Suprapubic skin (tissue), 4 donors: ENCODE measurements at places on chromosomes 4 and X.

DNA sequence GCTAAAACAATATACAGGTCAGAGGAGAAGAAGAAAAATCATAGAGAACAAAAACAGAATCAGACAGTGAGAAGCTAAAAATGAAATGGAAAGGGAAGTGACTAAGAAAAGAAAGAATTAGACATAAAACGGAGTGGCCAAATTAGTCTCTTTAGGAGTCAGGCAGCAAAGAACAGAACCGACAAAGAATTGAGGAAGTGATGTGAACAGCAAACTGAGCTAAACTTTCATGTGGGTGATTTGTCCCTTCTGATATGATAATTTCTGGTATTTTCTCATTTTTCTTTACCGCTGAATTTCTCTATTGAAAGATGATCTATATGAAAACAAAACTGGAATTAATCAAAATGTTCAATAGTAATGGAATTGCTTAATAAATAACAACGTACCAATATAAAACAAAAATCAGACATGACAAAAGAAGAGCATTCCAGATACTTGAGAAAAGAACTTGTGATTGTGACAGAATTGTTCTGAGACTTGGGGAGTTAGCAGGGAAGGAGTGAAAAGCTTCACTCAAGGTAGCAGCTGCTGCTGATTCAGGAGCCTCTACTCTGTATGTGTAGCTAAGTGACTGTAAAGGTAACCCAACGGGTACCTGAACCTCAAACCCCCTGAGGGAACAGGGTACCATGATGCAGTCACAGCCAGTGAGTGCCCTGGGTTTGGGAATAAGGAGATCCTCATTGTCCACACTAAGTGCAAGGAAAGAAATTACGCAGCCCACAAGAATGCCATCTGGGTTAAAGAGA is 8.8 kb downstream of the TAPT1 start:
- no peak for DNase-seq

DNA sequence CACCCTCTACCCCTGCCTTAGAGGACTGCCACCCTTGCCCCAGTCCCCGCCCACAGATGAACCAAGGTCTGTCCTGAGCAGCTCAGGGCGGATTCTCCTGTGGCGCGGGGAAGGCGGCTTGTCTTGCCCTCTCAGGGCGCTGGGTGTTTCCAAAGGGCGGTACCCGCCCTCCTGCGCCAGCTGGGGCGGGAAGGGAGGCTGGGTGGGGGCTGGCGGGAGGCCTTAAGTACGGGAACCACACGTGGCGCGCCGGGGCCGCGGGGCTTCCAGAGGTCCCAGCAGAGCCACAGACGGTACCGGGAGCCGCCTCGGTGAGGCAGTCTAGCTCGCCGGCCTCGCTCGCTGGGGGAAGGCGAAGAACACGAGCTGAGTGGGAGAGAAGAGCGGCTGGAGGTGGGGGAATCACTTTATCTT is 361.1 kb downstream of the MID1IP1 start:
- no peak for DNase-seq

DNA sequence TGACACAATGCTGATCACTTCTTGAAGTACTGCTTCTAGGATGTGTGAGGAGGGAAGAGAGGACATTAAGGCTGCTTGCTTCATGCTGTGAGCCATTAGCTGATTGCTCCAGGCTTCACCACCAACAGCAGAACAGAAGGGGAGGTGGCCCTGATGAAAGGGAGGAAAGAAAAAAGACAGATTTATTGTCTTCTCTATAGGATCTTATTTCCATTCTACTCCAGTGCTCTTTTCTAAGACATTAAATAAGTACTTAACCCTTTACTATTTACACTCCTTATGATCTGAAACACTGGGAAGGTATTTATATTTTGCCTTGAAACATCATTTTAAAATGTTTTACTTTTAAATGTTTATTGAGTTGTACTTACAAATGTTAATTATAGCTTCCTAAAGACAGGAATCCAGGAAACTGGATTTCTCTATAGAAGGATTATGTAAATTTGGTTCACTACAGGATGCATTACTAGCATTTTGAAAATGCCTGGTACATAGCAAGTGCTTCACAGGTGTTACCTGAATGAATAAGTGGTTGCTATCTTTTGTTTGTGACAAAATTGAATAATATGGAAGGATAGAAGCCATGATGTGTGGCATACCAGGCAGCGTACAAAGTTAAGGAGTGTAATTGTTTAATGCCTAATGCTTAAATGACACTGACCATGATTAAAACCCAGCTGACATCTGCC is 680.9 kb upstream of the ATOH1 start:
- no peak for DNase-seq

DNA sequence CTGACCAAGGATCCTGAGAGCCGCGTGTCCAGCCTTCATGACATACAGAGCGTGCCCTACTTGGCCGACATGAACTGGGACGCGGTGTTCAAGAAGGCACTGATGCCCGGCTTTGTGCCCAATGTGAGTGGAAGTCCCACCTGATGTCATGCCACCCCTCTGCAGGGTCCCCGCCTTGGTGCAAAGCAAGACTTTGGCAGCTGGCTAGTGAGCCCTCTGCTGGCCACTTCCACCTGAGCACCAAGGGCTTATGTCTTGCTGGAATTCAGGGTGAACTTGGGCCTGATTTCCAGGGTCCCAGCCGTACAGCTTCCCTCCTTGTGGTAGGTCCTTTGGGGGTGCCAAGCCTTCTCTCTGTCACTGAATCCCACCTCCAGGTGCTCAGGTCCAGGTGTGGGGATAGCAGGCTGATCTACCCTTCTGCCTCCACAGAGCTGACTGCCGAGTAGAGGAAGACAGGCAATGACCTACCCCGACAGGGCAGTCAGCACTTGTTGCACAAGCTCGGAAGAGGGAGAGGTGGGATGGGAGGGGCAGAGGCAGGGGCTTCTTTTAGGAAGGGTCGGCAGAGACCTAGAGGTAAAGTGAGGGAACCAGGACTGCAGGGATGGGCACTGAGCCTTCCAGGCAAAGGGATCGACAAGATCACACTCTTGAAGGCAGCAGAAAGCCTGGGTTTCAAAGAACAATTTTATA is 248.1 kb downstream of the EVC2 start:
- peak; percentile 60 for DNase-seq

GRCh38 chr4:168928346-168928745 is 81.7 kb downstream of the CBR4 start:
- no peak for DNase-seq

DNA sequence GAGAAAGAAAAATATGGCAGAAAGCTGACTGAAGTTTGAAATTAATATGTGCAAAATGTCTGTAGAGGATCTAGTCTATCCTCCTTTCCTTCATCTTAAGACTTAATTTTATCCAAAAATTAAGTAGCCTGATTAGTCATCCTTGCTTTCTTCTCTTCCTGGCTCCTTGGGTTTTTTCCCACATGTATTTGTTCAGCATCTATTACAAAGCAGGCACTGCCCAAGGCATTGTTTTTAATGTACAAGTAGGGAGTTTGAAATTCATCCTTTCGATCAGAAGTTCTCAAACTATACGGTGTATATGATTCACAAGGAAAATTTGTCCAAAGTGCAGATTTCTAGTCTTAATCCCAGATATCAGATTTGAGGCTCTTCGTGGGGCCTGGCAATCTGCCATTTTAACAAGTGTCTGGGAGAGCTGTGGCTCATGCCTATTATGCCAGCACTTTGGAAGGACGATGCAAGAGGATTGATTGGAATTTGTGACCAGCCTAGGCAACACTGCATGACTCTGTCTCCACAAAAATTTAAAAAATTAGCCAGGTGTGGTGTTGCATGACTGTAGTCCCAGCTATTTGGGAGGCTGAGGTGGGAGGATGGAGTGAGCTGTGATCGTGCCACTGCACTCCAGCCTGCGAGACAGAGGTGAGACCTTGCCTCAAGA is 19.4 kb upstream of the YTHDC1 start:
- DNase-seq = no peak

DNA sequence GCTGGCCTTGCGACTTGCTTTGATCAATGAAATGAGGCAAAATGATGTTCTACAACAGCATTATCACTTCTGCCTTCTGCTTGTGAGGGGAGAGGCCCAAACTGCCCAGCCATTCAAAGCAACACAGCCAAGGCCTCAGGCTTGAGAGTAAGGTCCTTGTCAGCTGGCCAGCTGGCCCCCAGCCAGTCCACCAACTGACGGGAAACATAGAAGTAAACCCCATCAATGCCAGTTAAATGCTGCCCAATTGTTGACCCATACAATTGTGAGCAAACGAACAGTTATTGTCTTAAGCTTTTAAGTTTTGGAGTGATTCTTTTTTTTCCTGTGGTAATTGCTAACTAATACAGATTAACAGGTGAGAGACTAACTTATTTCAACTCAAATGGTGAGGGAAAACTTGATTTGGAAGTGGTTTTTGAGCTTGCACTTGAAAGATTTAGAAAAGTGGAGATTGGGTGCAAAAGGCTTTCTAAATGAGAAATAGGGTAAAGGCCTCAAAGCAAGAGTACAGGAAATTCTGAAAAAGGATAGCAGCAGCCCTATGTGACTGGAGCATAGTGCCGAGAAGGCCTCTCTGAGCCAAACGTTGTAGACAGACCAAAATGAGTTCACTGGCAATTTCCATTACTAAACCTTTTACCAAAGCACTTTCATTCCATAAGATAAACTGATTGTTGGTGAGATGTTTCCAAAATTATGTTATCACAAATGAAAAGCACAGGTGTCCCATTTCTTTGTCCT is 66.9 kb downstream of the ARHGEF38 start:
- DNase-seq = peak; percentile 67

- DNase-seq = no peak
These were observed 23.3 kb downstream of the PPARGC1A start for GRCh38 chr4:23866450-23867075.

- no peak for DNase-seq
These were observed 4.1 kb downstream of the IL9R start for GRCh38 chrX:156001667-156002021.

- no peak for DNase-seq
These were observed 203.5 kb downstream of the PPARGC1A start for GRCh38 chr4:23686169-23686897.

- DNase-seq = no peak
These were observed 32.3 kb downstream of the BBS12 start for GRCh38 chr4:122764821-122765215.

DNA sequence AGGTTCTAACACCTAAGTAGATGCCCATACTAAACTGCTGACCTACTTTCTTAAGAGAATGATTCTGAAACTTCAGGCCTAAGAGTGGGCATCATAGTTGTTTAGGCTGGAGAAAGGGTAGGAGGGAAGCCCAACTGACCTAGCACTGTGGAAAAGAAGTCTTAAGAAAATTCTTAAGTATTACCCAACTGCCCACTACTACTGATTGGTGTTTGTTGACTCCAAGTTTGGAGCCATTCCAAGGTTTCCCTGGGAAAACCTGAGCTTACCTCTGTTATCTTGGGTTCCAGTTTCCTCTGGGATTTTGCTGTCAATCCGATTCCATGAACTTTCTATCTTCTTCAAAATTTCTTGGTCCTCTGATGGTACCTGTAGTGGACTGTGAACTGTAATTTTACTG is 23.9 kb downstream of the ANKRD17 start:
- DNase-seq = no peak

GRCh38 chr4:7598939-7599790 is 164.4 kb upstream of the PSAPL1 start:
- DNase-seq = no peak

GRCh38 chrX:119759248-119759766 is 919 bp downstream of the SOWAHD start:
- no peak for DNase-seq

GRCh38 chr4:110510955-110511544 is 35.1 kb downstream of the ENPEP start:
- DNase-seq = no peak

GRCh38 chr4:150942539-150942938 is 72.5 kb downstream of the LRBA start:
- DNase-seq = no peak

DNA sequence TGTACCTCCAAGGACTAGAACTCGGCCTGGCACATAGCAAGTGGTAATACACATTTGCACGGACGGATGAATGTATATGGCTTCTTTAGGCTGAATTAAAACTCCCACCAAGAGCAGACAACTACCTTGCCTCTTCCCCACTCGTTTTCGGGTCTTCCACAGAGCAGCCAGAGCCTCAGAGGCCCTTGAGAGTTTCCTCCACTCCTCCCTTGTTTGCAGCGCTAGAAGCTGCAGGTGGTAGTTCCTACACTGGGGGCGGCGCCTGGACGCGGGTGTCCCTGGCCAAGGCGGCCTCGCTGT is 10.2 kb upstream of the INTU start:
- DNase-seq = no peak

DNA sequence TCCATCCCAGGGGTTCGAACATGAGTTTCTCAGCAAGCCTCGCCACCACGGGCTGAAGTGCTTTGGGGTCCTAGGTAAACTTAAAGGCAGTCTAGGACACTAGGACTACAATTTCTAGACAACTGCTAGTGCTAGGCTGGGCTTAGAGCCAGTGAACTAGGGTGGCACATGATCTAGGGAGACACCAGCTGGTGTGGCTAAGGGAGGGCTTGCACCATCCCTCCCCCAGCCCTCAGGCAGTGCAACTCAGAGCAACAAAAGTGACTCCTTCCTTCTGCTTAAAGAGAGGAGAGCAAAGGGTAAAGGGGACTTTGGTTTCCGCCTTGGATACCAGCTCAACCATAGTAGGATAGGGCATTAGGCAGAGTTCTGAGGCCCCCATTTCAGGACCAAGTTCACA is 162.5 kb upstream of the AFF2 start:
- no peak for DNase-seq

- DNase-seq = no peak
These were observed 7.0 kb downstream of the VAMP7 start for GRCh38 chrX:155888139-155888538.

- no peak for DNase-seq
These were observed 427 bp downstream of the ZNF182 start for GRCh38 chrX:48003367-48003757.

GRCh38 chr4:156158747-156159146 is 205.1 kb upstream of the CTSO start:
- DNase-seq = no peak

DNA sequence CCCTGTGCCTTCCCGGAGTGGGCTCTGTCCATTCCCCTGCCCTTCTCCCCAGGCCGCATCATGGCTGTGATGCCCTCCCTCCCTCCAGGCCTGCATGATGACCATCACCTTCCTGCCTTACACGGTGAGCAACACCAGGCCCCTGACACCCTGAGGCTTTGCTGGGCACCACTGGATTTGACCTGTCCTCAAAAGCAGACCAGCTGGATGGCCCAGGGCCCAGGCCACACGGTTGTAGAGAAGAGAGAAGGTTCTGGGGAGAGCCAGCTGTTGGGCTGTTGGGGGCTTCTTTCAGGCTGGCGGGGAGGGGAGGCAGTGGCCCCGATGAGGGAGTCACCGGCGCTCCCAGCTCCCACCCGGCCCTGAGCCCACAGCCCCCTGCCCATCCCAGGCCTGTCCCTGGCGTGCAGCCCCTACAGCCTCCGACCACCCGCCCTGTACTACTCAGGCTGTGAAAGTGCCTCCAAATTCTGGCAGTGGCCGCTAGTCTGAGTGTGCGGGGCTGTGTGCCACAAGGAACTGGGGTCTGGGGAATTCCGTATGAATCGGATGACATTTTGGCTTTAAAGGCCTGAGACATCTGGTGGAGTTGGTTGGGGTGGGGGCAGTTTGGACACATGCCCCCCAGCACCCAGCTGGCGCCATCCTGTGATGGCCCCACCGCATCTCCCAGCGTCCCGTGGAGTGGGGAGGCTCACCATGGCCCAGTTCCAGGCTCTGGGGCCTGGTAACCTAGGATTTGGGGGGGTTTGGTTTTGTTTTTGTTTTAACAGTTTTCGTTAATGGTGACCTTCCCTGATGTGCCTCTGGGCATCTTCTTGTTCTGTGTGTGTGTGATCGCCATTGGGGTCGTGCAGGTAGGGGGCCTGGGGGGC is 19.6 kb downstream of the TMEM175 start:
- DNase-seq = no peak
